ENCODE measurements at places on chromosomes 3 and 15. TPM values are rescaled to one million over a fixed set of nuclear protein-coding genes. Genes with fewer than 3 reads are reported as not detected.

PRSS50 gene
- total RNA-seq: not detected

OR5K2 gene
- not detected for total RNA-seq

STRIT1 gene
- not detected for total RNA-seq

CD200 gene
- total RNA-seq: 0.15 TPM

FANCD2 gene
- 16.0 TPM for total RNA-seq

NOX5 gene
- total RNA-seq: 1.1 TPM

UROC1 gene
- total RNA-seq: not detected

SLC51A gene
- not detected for total RNA-seq

DNA sequence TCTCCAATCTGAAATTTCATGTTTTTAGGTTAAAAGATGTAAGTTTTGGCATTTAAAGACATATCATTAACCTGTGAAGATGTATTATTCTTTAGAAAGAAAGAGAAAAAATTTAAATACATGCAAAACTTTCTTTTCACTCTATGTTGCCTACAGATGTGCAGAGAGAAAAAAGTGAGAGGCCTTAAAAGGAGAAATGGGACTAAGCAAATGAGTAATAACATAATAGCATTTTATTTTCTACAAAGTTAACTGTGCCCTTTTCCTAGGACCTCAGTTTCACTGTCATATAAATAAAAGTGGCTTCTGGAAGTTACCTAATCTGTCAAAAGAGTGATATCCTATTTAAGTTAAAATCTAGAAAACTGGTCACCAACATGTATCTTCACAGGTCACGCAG is 16.1 kb downstream of the DAZL start:
- no peak for DNase-seq

DNA sequence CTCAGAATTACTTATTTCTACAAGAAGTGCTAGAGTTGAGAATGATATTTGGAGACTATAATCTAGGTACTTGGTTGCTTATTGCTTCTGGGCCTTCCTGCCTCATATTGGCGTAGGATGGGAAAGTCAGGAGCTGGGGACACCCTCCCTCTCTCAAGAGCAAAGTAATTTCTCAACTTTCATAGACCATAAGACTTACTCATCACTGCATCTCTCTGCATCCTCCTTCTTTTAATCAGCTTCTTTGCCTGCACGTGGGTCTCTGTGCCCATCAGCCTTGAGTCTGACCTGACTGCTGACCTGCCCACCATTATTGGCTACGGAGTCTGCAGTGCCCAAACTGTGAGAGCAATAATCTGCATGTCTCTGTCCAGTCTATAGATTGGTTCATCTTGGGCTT is 27.3 kb upstream of the XIRP1 start:
- DNase-seq: no peak

GRCh38 chr3:129316248-129317013 is 37.8 kb downstream of the HMCES start:
- peak; percentile 84 for DNase-seq

DNA sequence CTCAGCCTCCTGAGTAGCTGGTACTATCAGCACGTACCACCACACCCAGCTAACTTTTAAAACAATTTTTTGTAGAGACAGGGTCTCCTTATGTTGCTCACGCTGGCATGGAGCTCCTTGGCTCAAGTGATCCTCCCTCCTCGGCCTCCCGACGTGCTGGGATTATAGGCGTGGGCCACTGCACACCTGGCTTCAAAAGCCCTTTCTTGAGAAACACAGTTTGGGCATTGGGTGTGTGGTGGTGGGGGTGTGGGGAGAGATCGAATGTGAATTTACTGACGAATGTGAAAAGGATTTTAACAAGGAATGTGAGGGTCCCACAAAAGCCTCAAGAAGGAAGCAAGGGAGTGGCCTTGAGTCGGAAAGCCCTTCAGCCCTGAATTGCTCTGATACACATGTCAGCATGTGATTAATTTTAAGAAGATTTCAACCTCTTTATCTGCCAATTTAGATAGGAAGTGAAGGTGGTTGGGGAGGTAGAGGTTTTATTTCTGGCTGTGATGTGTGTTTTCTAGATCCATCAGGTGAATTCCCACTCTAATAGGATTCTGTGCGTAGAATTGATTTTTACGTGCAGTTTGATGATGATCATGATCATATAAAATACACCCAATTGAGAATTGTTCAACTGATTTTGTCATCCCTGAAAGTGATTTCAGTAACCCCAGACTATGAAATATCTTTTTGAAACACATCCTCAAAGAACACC is 1.1 kb downstream of the CCR4 start:
- no peak for DNase-seq

- DNase-seq: peak; percentile 60
Measured at GRCh38 chr3:171566803-171567422, 106.7 kb upstream of the TNIK start.

- peak; percentile 60 for DNase-seq
Measured at GRCh38 chr3:143265501-143266070, 146.0 kb downstream of the CHST2 start.

GRCh38 chr3:18847583-18848197 is 300.6 kb upstream of the KCNH8 start:
- DNase-seq: no peak

DNA sequence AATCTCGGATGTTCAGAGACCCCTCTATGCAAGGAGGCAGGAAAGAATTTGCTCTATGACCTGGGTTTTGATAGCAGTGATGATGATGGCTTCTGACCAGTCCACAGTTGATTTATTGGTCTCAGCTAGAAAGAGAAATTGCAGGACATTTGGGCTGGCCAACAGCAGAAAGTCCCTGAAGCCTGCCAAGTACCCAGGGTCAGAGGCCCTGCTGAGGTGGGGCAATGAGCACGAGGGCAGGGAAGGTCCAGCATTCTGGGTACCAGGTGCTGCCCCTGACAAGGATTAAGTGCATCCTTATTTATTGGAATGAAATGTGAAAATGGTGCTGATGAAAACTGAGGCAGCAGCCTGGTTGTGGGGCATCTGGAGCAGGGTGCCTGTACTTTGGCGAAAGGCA is 19.8 kb downstream of the C3orf62 start:
- no peak for DNase-seq

GRCh38 chr3:57154470-57155309 is 10.5 kb downstream of the IL17RD start:
- DNase-seq: no peak

GRCh38 chr15:59528961-59529402 is 82.6 kb upstream of the GCNT3 start:
- peak; percentile 89 for DNase-seq

DNA sequence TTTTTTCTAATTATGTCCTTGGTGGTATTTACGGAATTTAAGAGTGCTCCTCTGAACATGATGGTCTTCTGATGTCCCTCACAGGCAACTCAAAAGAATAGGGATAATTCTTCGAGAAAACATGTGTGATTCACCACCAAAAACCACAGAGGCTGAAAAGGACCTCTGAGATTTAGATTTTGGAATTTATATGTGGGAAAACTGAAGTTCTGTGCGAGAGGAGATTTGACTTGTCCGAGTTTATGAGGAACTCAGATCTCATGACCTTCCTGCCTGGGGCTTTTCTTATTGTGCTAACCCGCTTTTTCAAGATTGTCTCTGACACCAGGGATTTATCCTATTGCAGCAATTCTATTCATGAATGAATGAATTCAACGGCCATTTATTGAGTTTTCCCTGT is 142.4 kb downstream of the FAM43A start:
- DNase-seq: peak; percentile 80

GRCh38 chr3:9079676-9080075 is 116.4 kb upstream of the RAD18 start:
- peak; percentile 32 for DNase-seq

DNA sequence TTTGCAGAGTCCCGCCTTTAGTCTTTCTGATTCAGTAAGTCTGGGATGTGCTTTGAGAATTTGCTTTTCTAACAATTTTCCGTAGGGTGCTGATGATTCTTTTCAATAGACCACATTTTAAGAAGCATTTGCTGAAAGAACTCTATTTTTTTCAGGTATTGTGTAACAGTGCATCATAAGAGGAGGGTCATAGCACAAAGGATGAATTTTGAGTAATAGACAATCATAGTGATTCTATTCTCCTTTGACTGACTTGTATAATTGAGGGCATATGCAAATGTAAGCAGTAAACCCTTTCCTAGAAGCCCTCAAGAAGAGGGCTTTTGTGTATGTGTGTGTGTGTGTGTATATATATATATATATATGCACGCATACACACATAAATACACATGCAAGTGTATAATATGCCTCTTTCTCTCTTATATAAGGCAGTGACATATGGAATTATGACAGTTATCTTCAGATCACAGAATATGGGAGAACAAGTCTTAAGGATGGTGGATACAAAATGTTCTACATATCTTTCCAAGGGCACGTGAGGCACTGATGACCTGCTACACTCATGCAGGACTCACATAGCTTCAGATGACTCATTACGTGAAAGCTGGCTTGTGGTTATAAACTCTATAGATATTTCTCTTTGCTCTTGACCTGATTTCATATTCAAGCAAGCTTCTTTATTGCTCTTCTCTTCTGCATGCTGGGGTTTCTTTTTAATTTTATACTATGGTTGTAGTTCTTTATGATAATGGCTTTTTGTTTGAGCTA is 6.5 kb upstream of the PLSCR1 start:
- peak; percentile 92 for DNase-seq

GRCh38 chr3:150627557-150627956 is 24.4 kb downstream of the SELENOT start:
- DNase-seq: no peak

- no peak for DNase-seq
Measured at GRCh38 chr15:59536553-59536952, 75.0 kb upstream of the GCNT3 start.

DNA sequence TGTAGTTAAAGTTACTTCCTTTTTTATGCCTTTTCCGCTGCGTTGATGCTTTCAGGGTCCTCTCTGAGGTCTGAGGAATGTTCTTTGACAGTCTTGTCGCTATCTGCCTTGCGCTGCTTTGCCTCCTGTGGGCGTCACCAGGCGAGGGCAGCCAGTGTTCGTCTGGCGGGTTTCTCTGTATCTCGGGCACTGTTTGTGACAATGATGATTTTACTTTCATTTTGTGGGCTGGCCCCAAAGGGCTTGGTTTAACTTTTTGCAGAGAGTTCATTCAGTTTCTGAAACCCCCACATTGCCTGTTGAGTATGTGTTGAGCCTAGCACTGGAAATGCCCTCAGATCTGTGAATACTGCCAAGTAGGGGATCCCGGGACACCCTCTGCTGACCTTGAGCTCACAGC is 24.6 kb upstream of the SACM1L start:
- DNase-seq: no peak

DNA sequence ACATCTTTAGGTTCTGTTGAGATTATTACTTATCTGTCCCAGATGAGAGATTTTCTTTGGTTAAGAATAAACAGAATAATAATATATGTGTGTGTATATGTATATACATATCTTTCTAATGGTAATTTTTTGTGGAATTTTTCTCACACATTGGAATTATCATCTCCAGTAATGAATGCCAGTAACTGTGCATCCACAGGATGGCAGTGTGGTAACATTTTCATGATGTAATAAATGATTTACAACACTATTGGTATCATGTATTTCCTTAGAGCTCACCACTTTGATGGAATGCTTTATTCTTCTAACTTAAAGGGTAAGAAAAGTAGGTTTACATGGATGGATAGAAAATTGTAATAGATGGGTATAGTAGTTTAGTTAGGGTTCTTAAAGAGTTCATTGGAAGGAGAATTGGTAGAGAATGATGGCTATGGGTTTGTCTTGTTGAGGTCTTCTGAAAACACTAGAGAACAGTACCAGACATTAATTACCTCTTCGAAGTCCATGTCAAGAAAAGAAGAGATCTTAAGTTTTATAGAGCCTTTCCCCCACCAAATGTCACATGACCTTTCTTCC is 78.1 kb downstream of the STT3B start:
- DNase-seq: peak; percentile 32

DNA sequence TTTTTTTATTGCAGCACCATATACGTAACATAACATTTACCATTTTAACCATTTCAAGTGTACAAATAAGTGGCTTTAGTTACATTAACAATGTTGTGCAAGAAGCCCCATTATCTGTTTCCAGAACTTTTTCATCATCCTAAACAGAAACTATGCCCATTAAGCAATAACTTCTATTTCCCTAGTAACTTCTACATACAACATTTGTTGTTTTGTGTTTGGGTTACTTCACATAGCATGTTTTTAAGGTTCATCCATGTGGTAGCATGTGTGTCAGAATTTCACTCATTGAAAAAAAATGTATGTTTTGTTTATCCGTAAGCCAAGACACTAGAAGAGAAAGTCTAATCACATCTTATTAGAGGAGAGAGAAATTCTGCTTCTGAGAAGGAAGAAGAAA is 450.5 kb upstream of the PDZRN3 start:
- DNase-seq: no peak

DNA sequence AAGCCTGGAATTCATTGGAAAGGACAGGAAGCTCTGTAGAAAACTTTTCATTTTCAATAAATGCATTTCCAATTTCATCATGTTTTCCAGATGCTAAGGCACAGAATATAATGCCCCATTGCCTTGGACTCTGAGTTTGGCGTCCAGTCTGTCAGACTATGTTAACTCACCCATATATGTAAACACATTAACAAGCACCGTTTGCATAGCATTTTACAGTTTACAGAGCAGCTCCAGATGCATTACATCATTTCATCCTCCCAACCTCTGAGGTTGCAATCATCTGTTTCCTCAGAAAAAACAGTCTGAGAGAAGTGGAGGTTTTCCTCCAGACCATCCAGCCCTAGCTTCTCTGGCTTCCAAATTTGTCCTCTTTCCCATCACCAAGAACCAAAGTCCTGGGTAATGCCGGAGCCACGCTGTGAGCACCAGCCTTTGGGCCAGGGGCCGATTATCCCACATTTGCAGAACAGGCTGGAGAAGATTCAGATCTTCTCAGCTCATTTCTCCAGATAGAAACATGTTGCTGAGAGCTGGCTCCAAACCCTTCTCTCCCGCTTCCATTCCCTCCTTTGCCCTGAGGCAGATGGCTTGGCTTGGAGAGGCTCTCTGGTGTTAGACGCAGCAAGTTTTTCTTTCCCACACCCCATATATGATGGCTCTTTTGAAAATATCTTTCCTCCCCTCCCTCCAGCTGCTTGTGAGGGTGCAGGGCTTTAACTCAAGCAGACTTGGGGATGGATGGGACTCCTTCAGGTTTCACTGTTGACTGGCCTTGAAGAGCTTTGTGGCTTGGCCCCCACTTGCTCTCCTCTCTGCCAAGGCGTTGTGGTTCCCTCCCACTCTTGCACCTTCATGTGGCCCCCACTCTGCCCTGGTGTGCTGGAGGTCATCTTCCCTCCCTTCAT is 26.0 kb downstream of the CYP19A1 start:
- DNase-seq: no peak

GRCh38 chr15:27623560-27624305 is 475.4 kb downstream of the OCA2 start:
- no peak for DNase-seq

- DNase-seq: no peak
Measured at GRCh38 chr3:186115239-186115996, 6.5 kb upstream of the ETV5 start.
